GM03348 (cell line): ENCODE measurements at places on chromosomes 4 and X.
A peak's percentile ranks its signal among the peaks of the same experiment; 100 is the strongest.

- peak; percentile 60 for DNase-seq
Observed at GRCh38 chrX:41085512-41085877, 250 bp downstream of the USP9X start.

GRCh38 chr4:73080789-73081188 is 11.3 kb upstream of the COX18 start:
- no peak for DNase-seq

DNA sequence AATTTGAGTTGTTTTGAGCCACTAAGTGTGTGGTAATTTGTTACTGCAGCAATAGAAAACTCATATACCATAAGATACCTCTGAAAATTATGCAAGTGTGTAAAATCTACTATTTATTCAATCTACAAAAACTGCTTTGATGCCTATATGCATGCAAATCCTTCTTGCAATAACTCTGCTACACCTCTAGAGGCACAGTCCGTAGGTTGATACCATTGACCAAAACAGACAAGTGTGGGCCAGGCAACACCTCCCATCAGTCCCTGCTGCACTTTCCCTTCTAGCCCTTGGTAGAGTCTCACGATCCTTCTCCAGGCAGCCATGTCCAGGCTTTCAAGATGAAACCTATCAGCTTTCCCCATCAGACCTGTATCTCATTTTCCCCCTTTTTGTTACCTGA is 48.8 kb upstream of the FAM9A start:
- no peak for DNase-seq

GRCh38 chrX:47264483-47265173 is 31.8 kb downstream of the USP11 start:
- DNase-seq, result peak; percentile 12

GRCh38 chr4:110484029-110484428 is 8.1 kb downstream of the ENPEP start:
- no peak for DNase-seq

DNA sequence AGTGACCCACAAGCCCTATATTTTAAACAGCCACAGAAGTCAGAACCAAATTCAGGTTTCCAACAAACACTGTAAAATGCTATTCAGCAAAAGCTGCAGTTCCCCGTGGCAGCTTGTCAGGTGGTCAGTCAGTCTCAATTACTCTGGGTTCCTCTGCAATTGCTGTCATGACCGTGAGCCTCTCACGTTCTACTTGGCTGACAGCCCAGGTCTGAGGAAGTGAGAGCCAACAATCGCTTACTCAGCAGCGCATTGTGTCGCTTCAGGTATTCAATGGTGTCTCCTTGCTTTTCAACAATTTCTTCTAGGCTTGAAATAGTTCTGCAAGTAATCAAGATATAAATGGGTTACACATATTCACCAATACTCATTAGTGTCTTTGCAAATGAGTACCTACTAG is 25.8 kb downstream of the TRIM75 start:
- DNase-seq, result no peak

DNA sequence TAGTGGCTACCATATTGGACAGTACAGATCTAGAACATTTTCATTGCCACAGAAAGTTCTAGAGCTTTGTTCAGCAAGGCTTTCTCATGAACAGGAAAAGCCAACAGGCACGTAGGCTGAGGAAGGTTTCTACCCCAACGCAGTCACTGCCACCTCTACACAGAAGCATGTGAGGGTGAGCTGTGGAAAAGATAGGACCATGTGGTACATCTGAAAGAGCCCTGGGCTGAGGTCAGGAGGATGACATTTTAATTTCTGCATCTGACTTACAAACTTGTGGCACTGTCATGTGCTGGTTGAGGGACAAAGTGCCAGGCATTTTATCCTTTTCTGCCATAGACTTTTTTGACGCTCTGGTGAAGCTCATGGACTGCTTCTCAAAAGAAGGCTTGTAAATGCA is 454.2 kb downstream of the BCOR start:
- no peak for DNase-seq

DNA sequence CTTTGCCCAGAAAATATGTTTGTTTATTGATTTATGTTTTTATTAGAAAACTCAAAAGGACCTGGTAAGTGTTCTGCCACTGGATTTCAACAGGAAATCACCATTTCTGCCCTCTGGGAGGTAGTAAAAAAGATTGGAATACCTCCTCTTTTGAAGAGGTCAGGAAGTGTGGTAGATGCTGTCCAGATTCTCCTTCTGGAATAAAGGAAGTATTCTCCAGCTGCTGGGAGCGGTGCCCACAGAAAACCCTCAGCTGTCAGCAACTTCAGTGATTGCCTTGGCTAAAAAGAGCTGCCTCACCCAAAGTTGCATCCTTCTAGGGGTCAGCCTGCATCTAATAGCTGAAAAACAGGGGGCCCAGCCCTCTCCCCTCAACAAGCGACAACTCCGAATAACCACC is 13.8 kb upstream of the ZNF674 start:
- peak; percentile 9 for DNase-seq

GRCh38 chrX:112844250-112844649 is 3.6 kb upstream of the AMOT start:
- no peak for DNase-seq

DNA sequence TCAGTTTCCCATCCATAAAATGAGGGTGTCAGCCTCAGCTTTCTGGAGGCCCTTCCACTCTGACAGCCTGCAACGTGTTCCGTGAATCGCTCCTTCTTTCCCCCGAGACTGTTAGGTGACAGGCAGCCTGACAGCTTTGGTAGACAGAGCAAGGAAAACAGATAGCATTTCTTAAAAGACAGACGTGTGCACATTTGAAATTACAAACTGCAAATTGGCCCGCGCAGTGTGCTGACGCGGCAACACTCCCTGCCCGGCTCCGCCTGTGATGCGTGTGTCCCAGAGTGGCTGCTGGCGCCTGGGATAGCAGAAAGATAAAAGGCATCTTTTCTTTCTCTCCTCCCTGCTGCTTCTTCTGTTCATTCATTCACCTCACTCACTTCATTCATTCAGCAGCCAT is 245.3 kb downstream of the AFAP1 start:
- no peak for DNase-seq

GRCh38 chrX:40281336-40282005 is 183.7 kb upstream of the BCOR start:
- no peak for DNase-seq

GRCh38 chr4:1752284-1753041 is 31.1 kb downstream of the TACC3 start:
- DNase-seq, result no peak

DNA sequence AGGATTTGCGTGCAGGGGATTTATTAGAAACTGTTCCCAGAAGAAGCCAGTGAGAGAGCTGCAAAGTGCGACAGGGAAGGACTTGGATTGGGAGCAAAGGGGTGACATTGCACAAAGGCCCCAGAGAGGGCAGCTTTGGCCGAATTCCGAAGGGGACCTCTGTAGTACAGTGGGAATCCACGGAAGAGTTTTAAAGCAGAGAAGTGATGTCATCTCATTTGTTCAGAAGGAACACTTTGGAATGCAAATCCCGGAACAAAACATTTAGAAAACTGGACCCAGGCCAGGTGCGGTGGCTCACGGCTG is 71.7 kb downstream of the FAM184B start:
- no peak for DNase-seq

DNA sequence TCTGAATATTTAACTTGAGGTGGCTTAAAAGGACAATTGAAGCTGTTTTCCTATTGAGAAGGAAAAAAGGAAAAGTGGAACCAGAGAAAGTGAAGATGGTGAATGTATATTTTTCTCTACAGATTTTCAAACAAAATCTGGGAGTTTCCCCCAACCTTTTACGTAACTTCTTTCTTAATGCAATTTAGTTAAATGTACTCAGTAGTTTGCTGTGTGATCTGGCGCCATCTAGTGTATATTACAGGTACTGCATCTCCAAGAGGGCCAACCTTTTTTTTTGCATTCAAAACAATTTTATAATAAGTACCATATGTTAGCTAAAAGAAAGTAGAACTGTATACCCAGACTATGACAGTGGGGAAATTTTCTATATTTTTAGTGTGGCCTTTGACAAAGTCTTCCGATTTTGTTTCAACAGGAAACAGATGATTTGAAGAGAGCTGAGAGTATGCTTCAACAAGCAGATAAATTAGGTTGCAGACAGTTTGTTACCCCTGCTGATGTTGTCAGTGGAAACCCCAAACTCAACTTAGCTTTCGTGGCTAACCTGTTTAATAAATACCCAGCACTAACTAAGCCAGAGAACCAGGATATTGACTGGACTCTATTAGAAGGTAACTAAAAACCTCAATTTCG is 82.0 kb downstream of the PLS3 start:
- DNase-seq, result peak; percentile 23

DNA sequence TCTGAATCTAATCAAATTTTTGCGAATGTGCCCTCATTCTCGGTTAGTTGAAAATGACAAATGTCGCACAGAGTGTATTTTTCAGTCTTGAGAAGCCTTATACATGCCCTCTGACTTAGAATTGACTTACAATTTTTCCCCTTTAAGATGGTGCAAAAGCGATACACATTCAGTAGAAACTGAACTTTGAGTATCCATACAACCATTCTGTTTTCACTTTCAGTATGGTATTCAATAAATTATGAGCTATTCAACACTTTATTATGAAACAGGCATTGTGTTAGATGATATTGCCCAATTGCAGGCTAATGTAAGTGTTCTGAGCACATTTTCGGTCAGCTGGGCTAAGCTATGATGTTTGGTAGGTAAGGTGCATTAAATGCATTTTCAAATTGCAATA is 43.4 kb downstream of the SLC9A7 start:
- no peak for DNase-seq
